ENCODE measurements at places on chromosomes 4 and X.

DNA sequence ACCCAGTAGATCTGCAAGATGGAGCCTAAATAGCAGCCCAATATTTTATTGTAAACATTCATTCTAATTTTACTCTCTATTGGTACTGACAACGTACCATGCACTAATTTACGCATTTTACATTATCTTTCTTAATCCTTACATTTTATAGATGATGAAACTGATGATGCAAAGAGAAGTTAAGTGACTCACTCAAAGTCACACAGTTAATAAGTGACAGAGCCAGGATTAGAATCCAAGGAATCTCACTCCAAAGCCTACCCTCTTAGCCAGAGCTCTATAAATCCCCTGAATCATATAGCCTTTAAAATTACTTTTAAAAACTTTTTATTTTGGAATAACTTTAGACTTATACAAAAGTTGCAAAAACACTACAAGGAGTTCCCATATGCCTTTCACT is 37.6 kb downstream of the PHKA1 start:
- DNase-seq: no peak

- no peak for DNase-seq
Observed at GRCh38 chrX:20274121-20274520, 7.4 kb upstream of the RPS6KA3 start.

DNA sequence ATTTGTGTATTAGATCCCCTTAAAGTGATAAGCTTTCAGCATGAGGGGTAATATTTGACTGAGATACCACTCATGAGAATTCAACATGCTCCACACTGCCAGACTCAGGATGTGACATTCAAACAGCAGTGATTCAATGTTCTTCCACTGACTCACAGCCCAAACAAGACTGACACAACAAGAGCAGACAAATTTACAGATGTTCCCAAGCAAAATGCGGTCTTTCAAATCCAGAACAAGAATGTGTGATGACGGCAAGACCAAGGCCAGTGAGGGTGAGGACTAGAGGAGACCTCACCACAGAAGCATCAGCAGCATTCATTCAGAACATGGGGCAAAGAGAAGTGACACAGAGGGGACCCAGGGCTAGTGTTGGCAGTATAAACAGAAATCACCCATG is 99.3 kb upstream of the GRIA3 start:
- no peak for DNase-seq

GRCh38 chr4:54550395-54551171 is 107.2 kb upstream of the KIT start:
- DNase-seq: no peak

DNA sequence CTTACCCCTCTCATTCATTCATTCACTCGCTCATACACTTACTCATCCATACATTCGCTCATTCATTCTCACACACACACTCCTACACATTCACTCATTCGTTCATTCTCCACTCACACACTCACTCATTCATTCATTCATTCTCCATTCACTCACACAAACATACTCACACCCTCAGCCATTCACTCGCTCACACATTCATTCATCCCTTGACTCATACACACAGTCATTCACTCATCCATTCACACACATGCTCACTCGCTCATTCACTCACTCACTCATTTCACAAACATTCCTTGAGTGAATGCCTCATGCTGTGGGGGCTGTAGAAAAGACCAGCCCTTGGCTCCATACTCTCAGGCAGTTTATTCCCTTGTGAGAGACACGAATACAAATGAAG is 151.1 kb upstream of the MAMLD1 start:
- DNase-seq: no peak

- no peak for DNase-seq
Observed at GRCh38 chrX:103783971-103784370, 7.3 kb downstream of the PLP1 start.

DNA sequence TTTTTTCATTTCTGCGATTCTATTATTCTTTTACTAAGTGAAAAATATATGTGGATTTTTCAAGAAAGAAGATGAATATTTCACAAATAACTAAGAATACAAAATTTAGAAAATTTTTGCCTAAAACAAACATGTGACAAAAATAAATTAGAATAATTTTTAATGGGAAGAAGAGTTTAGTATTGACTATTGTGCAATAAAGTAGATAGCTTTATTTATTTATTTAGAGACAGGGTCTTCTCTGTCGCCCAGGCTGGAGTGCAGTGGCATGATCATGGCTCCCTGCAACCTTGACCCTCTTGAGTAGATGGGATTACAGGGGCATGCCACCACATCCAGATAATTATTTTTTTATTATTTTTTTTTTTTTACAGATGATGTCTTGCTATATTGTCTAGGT is 95.3 kb upstream of the PAQR3 start:
- DNase-seq: no peak

DNA sequence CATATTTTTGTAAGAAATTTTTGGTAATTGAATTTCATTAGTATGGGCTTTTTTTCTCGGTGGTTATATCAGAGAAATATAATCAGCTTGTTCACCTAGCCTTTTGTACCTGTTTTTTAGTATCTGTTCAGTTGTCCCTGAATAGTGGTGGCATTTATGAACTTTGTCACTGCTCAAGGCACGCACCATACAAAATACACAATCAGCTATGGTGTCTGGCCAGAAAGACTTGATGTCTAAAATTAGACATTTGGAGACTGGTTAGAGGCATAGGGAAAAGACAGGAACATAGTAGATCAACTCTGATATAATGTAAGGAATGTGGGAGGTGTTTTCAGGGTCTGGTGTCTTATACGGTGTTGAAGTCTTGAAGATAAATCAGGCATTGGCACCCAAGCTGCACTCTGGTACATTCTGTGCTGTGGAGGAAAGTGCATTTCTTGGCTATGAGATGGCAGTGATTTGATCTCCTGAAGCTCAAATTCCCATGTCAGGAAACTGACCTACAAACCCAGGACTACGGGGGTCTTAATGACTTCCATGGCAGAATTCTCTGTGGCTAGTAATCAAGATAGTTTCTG is 3.6 kb downstream of the ART3 start:
- DNase-seq: no peak

DNA sequence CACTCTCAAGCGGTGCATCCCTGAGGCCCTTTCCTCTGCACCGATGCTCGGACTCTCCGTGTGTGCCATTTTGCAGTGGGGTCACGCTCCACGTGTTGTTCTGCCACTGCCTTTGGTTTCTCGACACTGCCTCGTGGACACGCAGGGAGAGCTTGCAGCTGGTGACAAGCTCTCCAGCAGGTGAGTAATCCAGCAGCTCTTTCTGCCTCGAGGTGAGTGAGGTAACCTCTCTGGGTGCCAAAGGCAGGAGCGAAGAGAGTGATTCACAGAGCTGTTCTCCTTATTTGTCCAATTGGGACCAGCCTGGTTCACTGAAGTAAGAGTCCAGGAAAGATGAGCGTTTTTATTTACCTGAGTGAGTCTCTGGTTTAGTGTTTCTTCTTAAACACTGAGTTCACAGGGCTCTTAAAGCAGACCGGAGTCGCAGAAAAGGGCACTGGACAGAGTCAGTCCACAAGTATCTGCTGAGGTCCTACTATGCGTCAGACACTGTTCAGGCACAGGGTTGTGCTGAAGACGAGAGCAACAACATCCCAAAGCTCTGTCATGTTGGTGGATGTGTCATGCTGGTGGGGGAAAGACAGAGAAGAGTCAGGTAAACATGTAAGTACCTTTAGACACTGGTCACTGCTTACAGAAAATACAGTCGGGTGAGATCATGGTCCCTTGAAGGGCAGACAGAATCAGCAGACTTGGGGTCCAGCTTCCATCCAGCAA is 61.8 kb downstream of the FHDC1 start:
- no peak for DNase-seq

DNA sequence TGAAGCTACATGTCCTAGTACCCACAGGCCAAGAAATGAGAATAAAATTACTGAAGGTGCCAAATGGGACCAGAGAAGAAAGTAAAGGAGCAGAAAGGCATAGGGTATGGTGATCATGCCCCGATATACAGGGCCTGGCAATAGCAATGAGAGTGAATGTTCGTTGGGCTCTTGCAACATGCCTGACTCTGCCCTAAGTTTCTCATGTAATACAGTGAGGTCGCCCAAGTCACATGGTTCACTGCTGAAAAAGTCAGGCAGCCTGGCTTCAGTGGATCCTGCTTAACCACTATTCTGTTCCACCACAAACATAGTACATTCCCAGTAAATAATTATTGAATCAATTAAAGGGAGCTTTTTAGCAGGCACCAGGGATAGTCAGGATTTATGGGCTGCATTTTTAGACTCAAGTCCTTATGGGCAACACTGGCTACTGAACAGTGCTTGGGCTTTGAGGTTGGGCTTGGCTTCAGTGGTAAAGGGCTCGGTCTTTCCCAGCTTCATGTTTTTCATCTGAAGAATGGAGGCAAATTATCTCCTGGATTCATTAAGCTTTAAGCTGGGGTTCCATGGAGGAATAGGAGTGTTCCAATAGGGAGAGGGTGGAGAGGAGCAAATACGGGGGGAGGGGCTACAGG is 67.1 kb upstream of the ZNF518B start:
- no peak for DNase-seq

GRCh38 chrX:10545882-10546281 is 74.5 kb downstream of the MID1 start:
- no peak for DNase-seq

GRCh38 chr4:177302371-177303100 is 7.1 kb upstream of the NEIL3 start:
- no peak for DNase-seq

DNA sequence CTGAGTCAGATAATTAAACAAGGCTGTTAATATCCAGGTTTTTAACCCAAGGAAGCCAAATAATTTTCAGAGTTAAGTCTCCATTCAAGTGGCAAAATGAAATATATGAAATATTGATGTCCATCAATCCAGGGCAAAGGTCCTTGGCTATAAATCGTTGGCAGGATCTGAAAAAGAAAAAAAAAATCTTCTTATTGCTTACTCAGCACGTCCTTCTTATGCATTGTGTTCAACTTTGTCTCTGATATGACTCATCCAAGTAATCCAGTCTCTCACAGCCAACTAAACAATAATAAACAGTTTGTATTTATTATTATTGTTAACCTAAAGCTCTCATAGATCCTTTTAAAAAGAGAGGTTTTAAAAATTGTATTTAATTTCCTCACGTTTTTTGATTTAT is 851.2 kb downstream of the ADGRL3 start:
- DNase-seq: no peak

GRCh38 chrX:153304988-153305736 is 16.4 kb downstream of the PNMA6F start:
- no peak for DNase-seq

DNA sequence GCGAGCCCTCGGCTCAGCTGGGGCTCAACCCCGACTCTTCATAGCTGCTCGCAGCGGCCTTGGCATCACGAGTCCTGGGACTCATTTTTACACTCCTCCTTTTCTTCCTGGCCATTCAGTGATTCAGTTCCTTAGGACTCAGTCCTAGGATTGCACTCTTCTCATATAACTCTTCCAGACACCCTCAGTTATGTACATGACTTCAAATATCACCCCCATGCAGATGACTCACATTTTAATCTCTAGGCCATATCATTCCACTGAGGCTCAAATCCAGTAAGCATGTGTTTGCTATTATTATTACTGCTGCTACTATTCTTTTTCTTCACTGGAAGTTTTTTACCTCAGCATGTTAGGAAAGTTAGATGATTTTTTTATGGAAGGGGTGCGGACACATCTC is 14.4 kb downstream of the ITGB1BP2 start:
- no peak for DNase-seq

DNA sequence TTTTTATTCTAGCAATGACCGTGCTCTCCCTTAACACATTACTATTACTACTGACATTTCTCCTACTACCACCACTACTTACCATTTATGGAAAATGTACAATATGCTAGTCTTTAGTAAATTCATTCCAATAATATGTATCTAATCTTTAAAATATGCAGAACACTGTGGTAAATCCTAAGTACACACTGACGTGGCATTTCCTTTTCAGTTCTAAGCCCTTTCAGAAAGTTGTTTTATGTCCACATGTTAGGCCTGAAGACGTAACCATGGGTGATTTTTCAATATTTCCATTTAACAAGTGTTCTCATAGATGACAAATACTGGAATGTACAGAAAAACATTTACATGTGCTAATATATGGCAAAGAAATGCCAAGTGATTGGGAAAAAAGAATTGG is 268.6 kb upstream of the SLIT2 start:
- no peak for DNase-seq

GRCh38 chr4:82688091-82688795 is 110.4 kb downstream of the SCD5 start:
- no peak for DNase-seq

DNA sequence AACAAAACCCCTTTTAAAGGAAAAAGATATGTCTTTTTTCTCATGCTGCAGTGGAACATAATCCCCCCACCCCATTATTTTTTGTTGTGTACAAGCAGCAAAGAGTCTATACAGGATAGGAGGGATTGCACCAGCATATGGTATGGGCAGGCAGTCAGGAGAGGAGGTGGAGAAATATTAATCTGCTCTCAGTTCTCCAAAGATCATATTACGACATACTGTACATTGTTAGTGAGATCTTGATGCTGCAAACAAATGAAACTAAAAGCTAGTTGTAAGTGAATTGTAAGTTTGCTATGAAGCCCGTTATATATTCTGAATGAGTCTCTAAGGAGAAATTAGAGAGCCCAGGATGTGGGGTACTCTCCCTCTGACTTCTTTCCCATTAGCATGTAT is 75.3 kb downstream of the RAPGEF2 start:
- no peak for DNase-seq

- no peak for DNase-seq
Observed at GRCh38 chr4:152160225-152160800, 375.6 kb downstream of the FBXW7 start.

GRCh38 chrX:137072396-137072795 is 38.6 kb upstream of the GPR101 start:
- DNase-seq: no peak

GRCh38 chr4:56655627-56656345 is 25.3 kb downstream of the HOPX start:
- DNase-seq: no peak

DNA sequence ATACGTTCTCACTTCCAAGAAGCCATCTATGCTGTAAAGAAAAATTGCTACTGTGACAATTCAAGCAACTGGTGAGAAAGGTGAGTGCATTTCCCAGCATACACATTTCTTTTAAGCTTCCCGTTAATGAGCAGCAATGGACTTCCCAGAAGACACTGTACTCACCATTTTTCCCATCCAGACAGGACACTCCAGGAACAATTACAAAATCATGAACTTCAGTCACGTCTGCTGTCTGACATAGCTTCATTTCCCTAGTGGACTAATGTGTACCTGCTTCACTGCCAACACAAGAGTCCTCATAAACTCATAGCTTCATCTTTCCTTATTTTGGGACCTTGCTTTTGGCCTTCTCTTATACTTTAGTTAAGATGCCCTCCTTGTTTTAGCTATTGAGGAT is 156.9 kb downstream of the ENOX2 start:
- no peak for DNase-seq

DNA sequence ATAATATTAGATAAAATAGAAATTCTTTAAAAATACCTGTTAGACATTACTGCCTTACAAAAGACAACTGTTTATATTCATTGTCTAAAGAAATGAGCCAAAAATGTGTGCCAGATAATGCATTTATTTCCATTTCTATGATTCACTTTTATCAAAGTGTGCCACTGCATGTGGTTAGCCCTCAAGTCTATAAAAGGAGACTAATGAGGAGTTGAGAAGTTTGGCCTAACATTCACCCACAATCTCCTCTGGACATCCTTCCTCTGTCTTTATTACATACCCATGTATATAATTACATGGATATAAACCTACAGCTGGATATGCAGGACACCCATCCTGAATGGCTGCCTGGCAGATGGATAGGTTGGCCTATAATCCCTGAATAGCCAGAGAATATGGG is 42.6 kb upstream of the PDE5A start:
- DNase-seq: no peak

Data from NCI-H1105 (cell line).